ENCODE measurements at places on chromosomes 3 and 15.

DNA sequence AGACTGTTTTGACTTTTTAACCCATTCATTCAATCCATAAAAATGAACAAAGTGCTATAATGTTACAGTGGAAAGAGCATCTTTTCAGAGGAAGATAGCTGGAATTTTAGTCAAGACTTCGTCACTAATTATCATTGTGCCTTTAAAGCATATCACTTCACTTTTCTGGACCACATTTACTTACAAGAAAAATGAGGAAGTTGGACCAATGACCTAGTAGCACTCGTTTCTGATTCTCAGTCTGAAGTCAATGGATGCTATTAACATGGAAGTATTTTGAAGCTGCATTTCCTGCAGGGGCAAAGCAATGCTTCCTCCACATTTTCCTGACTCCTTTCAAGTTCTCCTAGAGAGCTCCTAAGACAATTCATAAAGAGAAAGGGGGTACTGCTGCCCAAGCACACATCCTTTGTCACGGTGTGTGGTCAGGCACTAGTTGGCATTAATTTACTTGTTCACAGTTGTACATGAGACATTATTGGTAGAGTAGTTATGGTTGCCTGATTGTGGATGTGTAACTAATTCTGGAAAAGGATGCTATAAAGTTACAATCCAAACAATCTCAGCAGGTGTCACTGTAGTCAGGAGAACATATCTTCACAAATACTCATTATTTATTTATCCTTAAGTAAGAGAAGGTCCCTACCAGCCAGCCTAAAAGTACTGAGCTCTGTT, 1049.1 kb downstream of the FHIT start:
- DNase-seq, result no peak

DNA sequence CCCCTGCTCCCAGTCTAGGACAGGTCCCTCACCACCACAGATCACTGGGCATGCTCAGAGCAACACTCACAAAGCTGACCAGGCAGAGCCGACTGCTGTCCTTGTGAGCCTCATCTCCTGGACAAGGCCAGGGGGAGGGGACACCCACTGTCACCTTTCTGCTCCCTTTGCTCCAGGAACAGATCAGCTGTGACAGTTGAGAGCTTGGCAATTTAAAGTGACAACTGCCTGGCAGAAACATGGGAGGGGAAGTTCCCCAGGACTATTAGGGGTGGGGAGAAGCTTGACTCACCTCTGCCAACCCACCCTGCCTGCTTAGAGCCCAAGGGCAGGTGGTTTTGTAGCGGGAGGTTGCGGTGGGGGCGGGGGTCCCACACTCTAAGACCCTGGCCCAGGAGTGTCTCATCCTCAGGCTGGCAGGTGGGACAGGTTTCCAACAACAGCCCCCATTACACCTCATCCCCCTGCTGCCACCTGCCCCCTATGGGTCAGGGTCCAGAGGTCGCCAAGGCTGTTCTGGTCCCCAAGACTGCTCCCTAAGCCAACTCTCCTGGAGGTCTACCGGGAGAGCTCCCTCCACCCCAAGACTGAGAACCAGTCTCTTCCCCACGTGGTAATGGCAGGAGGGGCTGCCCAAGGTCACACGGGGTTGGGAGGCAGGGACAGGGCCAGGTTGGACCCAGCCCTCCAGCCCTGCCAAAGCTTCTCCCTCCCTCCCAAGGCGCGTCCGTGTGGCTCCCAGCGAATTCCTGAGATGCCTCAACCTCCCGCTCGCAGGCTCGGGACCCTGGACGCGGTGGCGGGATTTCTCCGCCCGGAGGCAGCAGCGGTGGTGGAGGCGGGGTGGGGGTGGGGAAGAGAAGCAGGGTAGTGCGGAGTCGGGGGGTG, 80.4 kb downstream of the IQSEC1 start:
- DNase-seq, result no peak

GRCh38 chr3:194440756-194441155, 41.7 kb upstream of the GP5 start:
- DNase-seq, result no peak

DNA sequence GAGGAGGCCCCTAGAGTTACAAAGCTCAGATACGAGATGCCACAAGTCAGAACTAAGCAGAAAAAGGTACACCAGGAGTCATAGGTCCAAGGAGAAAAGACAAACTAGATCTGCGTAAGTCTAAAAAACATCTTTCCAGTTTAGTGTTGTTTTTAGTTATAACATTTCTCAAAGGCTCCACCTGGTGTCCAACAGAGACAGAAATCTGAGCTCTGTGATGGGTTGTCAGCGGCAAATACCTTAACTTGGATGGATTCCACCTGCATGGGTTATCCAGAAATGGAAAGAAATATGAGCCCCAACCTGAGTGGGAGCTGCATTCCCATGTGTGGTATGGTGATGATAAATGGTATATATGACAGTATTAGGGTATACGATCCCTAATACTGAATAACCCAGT, 238.6 kb upstream of the CHRM5 start:
- DNase-seq, result no peak

DNA sequence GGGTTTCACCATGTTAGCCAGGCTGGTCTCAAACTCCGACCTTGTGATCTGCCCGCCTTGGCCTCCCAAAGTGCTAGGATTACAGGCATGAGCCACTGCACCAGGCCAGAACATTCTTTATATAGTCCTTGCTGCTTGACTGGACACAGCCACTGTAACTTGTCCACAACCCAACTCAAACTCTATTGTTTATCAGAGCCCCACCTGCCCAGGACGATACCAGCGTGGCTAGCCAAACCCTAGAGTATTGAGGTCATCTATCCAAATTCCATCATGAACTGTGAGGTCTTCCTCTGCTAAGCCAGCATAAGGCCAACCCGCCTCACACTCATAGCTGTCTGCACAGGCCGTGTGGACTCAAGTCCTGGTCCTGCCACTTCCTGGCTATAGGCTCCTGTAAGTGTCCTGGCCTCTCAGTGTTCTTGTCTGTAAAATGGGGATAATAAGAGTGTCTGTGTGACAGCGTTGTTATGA, 63.9 kb downstream of the DAPK2 start:
- no peak for DNase-seq

DNA sequence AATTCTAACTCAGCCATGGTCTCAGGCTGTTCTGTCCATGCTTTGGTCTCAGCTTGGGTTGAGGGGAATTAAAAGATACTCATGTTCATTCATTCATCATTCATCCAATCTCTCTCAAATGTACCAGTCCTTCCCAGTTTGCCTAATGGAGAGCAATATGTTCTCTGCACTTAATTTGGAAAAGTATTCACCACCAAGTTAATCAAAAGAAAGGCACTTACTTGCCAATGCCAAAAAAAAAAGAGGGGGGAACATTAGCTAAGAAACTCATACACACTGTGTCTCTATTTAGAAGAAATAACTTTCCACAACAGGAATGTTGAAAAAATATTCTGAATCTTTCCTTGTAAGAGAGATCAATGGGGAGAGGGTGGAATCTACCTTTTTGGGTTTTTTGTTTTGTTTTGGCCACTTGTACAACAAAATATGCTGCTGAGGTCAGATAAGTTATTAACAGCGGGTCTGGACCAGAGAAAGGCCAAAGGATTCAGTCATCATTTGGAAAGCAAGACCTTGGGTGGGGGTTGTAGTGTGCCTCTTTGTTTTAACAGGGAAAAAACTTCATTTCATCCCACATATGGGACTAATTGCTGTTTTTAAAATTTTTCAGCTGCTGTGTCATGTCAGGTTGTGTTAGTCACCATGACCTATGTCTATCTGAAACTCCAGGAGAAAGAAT, 152.3 kb downstream of the FBN1 start:
- DNase-seq, result peak; percentile 57

GRCh38 chr3:56989169-56989976, 71.1 kb upstream of the SPATA12 start:
- DNase-seq, result no peak

DNA sequence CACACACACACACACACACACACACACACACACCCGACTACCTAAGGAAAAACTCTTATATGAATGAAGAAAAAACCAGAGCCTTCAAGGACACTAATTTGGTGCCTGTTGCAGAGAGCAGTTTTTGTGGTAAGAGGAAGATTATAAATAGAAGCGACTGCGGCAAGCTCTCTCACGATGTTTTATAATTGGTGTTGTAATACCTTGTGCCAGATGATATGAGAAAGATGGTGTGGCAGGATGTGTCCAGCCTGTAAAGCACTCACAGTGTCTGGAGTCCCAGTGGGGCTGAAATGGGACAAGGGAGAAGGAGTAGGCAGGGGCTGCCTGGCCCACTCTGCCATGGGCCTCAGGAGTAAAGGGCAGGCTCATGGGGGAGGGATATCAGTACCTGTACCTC, 839.9 kb downstream of the AGBL1 start:
- no peak for DNase-seq

DNA sequence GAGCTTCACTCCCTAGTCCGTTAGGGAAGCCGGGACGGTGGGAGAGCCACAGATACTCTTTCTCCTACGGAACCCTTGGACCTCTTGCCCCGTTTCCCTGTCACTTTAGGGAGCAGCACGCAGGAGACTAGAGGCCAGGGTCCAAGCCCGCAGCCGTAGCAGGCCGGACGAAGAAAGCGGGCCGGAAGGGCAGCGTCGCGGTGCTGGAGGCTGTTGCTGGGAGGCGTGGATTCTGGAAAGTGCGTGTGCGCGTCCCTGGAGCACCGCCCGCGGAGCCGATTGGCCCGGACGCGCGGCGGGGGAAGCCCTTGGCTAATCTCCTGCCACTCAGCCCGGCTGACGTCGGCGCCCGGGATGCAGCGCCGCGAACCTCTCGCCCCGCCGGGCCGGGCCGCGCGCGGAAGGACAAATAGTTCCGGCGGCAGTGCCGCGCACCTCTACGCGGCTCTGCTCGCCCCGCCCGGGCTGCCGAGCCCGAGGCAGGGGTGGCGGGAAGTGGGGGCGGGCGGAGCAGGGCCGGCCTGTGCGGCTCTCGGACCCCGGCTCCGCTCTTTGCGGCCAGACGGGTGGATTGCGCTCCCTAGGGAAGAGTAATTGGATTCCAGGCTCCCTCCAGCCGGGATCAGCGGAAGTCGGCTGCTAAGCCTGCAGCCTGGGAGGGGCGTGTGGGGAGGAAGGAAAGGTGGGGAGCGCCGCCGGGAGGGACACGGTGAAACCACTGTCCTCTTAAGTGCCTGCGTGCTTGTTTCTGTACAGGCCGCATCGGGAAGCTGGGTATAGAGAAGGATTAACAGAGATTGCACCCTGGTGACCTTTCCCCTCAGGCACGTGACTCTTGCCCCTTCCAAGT, 31.3 kb upstream of the TCF12 start:
- peak; percentile 92 for DNase-seq

DNA sequence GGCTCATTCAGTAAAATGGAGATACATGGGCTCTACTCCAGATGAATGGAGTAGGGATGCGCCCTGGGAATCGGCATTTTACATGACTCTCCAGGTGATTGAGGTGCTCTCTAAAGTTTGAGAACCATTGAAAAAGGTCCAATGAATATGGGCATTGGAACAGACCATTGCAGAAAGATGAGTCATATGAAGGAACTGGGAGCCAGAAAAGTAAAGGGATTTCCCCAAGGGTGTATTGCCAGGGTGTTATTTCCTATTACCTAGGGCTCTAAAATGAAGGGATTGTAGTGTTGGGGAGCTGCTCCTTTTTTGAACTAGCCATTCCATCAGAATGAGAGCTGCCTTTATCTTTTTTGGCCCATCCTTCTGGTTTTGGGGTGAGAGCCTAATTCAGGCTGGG, 21.7 kb downstream of the CLDN11 start:
- DNase-seq, result no peak

GRCh38 chr3:69385123-69385722, 665 bp downstream of the FRMD4B start:
- DNase-seq, result no peak

GRCh38 chr15:78438619-78439285, 736 bp downstream of the IREB2 start:
- DNase-seq, result no peak

GRCh38 chr15:26790118-26790517, 17.3 kb upstream of the GABRB3 start:
- DNase-seq, result no peak

Data from kidney capillary endothelial cell (primary cell).